GM04503 (cell line): ENCODE measurements at places on chromosomes 13 and 19.
A peak's percentile ranks its signal among the peaks of the same experiment; 100 is the strongest.

DNA sequence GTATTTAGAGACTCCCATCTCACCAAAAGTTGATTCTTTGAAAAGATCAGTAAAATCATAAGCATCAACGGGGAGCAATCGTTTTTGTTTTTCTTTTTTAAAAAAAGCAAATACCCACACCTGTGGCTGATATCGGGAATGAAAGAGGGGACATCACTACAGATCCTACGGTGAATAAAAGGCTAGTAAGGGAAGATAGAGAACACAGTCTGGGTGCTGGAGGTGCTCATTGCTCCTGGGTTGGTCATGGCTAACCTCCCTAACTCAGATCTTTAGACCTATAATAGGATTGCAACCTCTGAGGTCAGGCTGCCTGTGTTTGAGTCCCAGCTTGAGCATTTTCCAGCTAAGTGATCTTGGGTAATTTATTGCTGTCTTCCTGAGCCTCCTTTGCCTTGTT lies 1.1 kb downstream of the EHD2 start:
- DNase-seq, result no peak

DNA sequence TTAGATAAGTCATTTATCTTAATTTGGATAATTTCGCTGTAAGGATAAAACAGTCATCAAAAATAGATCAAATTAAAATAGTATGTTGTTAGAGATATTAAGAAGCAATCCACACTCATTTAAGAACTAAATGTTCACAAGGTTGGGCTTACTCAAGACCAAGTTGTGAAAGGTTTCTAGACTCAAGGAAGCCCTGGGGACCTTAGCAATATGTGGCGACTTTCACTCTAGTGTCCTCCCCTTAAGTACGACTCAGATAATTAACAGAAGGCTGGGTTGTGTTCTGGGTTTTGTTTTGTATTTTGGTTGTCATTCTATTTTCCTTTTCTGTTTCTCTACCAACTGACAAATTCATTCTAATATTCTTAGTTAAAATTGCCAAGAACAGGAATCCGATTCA lies 1008.0 kb downstream of the PCDH9 start:
- no peak for DNase-seq

GRCh38 chr19:48813123-48813913 lies 2.5 kb upstream of the BCAT2 start:
- no peak for DNase-seq

- no peak for DNase-seq
These were observed 43.3 kb downstream of the CCNE1 start for GRCh38 chr19:29855087-29855486.

- DNase-seq, result no peak
These were observed 1.5 kb upstream of the ERICH4 start for GRCh38 chr19:41441321-41441945.

DNA sequence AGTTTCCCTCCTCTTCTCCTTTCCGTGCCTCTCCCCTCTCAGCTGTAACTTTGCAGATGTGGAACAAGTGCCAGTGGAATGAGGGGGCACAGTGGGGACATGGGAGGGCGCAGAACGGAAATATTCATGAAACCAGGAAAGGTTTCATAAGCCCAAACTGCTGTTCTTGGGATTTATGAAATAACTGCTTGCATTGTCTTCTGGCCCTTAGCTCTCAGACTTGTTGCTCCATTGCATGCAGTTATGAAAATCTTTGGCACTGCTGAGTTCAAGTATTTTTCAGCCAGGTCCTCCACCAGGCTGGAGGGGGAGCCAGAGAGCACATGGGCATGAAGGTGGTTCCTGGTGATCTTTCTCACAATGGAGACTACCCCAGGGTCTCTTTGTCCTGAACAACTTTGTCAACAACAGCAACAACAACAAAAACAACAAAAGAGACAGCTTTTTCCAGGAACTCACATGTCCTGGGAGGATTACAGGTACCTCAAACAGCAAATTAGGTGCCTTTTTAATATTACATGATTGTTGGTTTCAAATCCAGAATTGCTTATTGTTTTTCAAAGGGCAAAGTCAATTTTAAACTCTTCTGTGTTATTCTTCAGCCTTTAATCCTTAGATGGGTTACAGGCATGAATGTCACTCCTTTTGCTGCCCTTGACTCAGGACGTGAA lies 1.5 kb downstream of the RGCC start:
- no peak for DNase-seq

GRCh38 chr13:39210961-39211534 lies 172.8 kb downstream of the NHLRC3 start:
- no peak for DNase-seq

GRCh38 chr19:19372656-19373416 lies 32.6 kb upstream of the GATAD2A start:
- DNase-seq, result no peak

DNA sequence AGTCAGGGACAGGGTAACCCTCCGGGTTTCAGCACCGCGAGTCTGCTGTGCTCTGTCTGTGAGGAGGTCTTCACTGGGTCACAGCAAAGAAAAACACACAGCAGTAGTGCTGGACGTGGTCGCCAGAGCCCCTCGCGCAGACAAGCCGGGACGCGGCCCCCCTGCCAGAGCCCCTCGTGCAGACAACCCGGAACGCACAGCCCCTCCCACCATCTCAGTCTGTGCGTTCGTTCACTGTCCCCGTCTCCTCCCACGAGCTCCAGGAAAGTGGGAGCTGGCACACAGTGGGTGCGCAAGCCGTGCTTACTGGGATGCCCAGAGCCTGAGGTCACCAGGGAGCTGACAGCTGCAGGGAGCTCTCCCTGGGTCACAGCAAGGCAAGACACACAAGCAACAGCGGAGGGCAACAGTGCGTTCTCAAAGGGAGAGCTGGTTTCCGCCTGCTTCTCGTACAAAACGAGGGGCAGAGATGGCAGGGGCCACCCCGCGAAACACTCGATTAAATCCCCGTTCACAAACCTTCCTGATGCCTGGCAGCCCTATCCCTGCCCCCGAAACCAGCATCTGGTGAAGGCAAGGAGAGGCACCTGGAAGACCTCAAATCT lies 3.2 kb upstream of the PLPP2 start:
- no peak for DNase-seq

DNA sequence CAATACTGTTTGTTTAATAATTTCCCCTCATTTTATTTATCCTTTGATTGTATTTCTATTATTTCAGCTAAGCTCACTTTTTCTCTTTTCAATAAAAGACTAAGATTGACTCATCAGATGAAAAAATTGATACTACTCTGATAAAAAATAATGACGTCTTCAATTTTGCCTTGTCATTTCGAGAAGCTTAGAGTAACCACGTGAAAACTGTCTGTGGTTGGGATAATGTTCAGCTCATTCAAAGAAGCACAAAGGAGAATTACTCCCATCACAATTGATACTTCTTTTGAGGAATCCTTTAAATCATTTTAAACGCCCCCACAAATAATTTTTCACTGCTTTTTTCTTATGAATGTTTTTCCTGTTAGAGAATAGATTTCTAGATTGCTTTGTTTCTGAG lies 318.7 kb upstream of the SLITRK1 start:
- DNase-seq, result no peak

DNA sequence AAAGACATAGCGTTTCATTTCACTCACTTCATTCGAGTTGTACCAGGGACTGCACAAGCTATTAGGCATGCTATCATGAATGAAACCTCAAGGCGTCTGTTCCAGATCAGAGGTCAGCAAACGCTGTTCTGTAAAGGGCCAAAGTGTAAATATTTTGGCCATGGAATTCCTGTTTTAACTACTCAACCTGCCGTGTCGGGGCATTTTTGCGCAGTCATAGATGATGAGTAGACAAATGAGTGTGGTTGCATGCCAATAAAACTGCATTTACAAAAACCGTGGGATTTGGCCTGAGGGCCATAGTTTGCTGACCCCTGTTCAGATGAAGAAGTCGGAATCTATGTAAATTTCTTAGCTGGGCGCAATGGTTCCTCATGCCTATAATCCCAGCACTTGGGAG lies 6.5 kb downstream of the INSR start:
- no peak for DNase-seq

DNA sequence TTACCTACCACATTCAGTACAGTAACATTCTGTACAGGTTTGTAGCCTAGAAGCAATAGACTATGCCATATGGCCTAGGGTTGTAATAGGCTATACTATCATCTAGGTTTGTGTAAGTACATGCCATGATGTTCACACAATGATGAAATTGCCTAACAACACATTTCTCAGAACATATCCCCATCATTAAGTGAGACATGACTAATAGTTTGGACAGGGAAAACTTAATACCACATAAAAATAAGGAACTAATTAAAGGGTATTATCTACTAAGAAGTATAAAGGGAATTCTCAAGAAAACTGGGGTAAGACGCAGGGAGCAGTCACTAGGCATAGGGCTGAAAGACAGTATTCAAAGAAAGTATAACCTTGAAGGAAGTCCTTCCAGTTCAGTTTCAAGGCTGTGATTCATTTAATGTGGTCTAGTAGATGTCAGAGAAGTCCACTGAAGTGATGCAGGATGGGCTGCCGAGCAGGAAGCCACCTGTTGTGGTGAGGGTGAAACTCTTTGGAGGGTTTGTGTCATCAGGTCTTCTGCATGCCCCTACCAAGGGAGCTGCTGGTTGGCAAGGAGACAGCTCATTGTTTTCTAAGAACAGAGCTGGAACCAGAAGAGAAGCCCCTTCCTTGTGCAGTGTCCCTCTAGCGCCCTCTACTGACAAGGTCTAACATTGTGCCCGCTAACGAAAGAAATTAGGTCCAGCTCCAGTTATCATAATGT lies 122.9 kb downstream of the OLFM4 start:
- DNase-seq, result no peak

DNA sequence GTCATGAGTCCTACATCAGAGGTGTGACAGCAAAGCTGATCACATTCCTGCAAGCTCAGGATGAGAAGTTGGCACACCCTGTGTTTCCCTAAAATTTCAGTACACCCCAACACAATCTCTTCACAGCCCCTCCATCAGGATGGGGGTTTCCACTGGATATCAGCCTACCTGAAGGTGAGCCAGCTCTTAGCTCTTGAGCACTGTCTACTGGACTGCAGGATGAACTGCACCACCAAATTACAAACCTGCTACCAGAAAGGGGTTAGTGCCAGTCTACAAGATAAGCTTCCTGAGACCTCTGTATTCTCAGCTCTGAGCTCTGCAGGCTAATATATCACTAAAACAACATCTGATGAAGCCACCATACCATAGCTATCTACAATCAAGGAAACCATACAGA lies 1616.2 kb upstream of the SPRY2 start:
- no peak for DNase-seq

DNA sequence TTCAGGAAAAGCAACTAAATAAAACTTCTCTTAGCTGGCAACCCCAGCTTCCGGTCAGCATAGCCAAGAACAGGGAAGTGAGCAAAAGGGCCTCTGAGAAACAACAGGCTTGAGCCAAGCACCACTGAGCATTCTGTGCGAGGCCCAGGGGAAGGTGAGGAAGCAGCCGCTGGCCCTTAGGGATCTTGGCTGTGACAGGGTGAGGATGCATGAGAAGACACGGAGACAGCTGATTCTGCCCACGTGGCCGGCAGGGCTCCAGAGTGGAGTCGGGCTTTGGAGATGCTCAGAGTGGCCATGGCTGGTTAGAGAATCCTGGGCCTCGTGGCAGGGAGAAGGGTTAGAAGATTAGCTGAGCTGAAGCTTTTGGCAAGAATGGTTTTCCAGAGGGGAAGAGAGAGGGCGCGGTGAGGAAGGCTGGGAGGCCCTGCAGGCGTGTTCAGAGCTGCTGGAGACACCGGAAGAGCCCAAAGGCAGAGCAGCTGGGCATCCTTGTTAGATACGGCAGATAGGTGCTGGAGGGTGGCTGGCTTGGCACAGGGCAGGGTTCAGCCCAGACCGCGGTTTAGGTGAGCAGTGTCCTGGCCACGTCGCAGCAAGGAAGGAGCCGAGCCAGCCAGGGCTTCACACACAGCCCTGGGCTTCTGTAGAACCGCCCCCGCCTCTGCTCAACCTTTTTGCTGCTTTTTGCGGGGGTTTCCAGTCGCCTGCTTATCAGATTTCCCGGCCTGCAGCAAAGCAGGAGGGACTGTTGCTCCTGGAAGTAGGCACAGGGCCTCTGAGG lies 17.3 kb downstream of the UPF1 start:
- peak; percentile 70 for DNase-seq
